AML-193 (cell line): ENCODE measurements at places on chromosomes 4 and X.

GRCh38 chrX:24357106-24357505 lies 3.3 kb upstream of the SUPT20HL1 start:
- no peak for DNase-seq

- no peak for DNase-seq
Observed at GRCh38 chr4:27040356-27040755, 179.7 kb downstream of the STIM2 start.

DNA sequence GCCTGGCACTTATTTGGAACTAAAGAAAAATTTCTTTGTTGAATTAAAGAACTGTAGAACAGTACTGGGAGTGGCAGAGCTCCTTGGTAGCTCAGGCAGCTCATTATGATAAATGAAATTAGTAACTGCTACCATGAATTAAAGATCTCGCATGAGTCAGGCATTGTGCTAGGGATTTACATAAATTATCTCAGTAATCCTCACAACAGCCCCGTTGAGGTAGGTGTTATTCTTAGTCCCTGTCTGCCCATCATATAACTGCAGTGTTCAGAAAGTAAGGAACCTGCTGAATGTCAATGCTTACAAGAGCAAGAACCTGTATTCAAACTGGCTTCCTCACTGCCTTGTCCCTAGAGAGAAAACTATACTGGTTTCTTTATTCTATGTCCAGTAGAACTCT lies 108.3 kb downstream of the NLGN4X start:
- DNase-seq: no peak

- no peak for DNase-seq
Observed at GRCh38 chr4:8874003-8874895, 2.6 kb upstream of the HMX1 start.

DNA sequence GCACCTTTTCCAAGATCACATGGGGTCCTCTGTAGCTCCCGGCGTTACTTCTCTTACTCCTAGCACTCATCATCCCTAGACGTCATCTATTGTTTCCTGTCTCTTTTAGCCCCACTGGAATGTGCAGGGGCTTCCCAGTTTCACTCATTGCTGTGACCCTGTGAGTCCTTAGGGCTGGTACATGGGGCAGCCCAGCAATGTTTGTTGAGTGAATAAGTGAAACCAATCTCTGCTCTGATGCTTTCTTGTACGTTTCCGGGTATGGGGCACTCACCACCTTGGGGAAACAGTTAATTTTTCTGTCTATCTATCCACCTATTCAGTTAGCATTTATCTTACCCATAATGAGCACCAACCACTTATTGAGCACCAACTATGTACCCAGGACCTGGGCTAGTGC lies 16.1 kb downstream of the MSX1 start:
- DNase-seq: no peak

DNA sequence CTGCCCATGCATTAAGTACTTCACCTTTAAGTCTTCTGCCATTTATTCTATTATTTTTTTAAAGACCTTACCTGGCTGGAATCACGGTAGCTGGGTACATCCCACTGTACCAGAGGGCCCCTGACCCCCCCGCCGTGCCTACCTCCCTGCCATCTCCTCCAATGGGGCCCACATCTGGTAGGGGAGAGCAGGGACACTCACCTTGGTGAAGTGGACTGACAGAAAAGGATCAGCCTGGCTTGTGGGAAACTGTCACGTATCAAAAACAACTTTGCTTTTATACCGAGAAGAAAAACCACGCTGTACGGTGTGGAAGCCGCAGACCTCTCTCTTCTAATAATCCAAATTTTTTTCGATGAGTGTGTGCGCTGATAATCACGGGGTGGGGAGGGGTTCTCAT lies at the start of gene FOXP3:
FOXP3 (minus strand) TSS at position 251 of the 400 bp plus-strand sequence. CDS start 6,205 bp downstream, outside the sequence.
- no peak for DNase-seq

DNA sequence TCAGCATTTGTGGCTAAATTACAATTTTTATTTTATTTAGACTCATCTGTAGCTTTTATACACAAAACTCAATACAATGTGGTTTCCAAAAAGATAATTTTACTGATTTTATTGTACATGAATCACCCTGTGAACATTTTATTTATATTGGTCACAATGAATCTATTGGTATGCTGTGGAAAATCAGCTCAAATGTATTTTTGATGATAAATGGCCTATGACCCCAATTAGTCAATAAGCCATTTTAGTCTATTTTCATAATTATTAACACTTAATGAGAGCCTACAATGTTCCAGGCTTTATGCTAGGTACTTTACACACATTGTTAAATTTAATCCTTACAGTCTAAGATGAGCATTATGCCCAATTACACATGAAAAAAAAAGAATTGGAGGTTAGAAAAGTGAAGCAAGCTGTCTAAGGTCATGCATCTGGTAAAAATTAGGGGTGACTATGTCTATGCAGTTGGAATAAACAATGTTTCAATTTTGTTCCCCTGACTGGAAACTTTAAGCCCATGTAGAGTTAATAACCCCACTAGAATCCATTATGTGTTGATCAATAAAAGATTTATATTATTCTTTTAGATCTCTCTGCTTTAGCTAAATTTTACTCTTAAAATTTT lies 344.7 kb downstream of the PABPC4L start:
- DNase-seq: no peak

GRCh38 chr4:23981328-23981727 lies 91.5 kb upstream of the PPARGC1A start:
- no peak for DNase-seq

DNA sequence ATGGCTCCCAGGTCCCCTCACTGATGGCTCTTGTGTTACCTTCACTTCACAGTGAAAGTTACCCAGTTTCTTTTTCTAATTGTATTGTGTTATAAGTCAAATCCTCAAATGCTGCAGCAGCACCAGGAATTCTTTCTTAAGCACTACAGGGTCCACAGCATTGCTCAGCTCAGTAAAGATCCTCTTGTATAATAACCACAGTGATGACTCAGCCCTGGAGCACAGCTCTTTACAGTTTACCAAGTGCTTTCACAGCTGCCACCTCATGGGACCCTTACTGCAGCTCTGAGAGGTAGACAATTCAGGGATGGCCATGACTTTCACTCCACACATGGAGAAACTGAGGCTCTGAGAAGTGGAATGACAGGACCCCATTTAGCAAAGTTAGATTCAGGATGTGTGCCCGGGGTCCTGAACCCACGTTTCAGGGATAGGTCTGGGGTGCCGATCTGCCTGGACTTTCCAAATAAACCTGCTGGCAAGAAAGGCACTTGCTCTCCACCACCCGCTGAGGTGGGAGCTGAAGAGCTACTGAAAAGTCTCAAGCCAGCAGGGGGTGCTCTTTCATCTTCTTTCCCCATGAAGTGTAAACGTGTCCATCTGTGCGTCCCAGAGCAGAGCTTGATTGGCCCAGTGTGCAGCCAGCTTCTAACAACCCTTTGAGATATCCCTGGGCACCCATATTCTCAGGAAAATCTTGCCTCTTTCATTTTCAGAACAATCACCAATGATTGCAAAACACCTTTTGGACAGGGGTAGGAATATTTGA lies 35.7 kb upstream of the GABRQ start:
- DNase-seq: no peak

- DNase-seq: no peak
Observed at GRCh38 chr4:48570646-48571220, 80.7 kb downstream of the ZAR1 start.

- no peak for DNase-seq
Observed at GRCh38 chrX:12702509-12703091, 88.6 kb upstream of the PRPS2 start.

DNA sequence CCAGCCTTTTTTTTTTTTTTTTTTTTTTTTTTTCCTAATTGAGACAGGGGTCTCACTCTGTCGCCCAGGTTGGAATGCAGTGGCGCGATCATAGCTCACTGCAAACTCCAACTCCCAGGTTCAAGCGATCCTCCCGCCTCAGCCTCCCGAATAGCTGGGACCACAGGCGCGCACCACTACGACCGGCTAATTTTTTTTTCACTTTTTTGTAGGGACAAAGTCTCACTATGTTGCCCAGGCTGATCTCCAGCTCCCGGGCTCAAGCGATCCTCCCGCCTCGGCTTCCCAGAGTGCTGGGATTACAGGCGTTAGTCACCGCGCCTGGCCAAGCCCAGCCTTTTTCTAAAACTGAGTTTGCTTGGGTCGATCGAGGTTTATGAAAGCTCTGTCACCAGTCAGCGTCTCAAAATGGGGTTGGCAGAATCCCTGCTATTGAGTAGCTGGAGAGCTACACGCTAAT lies 1.3 kb upstream of the OTUD5 start:
- no peak for DNase-seq

- DNase-seq: no peak
Observed at GRCh38 chrX:75276666-75277065, 2.8 kb downstream of the UPRT start.

DNA sequence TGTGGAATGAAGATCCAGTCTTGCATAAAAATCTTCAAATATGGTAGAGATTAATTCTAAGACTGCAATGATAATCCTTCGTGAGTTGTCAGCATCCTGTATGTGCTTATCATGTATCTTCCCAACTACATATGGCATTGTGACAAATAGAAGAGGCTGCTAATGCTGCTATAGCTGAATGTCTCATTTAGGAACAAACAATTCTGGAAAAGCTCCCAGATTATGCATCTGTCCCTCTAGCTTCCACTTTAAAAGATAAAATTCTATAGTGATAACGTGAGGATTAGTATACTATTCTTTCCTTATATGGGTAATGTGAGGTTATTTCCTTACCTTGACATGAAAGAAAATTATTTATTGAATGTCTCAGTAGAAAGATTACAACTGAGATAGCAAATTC lies 930.9 kb downstream of the DMD start:
- no peak for DNase-seq

DNA sequence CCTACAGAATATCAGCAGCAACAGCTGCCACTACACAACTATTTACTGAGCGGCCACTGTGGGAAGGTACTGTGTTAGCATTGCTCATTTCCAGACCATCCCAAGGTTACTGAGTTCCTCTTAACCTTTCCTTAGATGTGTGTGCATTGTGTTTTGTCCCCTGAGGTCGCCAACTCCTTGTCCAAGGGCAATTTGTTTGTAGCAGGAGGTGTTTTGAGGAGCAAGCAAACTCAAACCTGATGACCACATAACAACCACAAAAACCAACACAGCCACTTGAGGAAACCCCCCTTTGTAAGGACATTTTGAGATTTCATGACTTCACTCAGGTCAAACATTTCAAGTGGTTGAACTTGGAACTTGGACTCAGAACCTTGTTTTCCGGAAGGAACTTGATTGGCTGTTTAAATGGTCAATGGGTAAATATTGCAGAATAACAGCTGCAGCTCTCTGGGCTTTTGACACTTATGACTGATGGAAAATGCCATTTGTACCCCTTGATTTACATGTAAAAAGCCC lies 122.3 kb downstream of the MID1IP1 start:
- DNase-seq: no peak

DNA sequence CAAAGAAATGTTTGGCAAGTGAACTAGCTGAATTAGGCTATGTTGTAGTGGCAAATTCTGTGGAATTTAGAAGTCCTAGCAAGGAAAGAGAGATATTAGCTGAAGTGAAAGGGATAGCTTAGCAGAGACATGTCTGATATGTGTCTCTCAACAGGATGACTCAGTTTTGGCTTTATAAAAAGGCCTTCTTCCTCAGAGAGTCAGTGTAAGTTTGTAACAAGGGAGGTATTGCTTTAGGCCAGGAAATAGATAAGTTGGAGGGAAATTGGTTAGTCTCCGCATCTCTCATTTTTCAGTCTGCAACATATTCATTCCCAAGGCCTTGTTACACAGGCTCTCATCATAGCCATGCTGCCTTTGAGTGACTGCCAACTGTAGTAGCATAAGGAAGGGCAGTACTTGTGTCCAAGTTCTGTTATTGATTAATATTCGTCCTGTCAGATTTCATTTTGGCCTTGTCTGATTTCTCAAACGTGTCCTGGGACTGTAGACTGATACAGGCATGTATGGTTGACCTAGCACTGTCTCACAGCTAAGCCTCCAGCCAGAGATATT lies 4.0 kb downstream of the TMEM164 start:
- no peak for DNase-seq

- DNase-seq: no peak
Observed at GRCh38 chr4:174316954-174317353, 33.2 kb downstream of the CEP44 start.

GRCh38 chr4:156193800-156194199 lies 240.1 kb upstream of the CTSO start:
- no peak for DNase-seq

DNA sequence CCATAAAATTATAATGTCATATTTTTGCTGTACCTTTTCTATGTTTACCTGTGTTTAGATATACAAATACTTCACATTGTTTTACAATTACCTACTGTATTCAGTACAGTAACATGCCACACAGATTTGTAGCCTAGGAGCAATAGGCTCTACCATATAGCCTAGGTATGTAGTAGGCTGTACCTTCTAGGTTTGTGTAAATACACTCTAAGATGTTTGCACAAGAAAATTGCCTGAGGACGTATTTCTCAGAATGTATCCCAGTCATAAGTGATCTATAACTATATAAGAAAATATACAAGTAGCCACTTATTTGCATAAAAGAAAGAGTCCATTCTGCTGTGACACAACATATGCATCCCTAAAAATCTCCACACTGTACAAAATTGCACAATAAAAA lies 36.3 kb upstream of the SCML1 start:
- no peak for DNase-seq

- DNase-seq: no peak
Observed at GRCh38 chrX:17375367-17375636, 302 bp downstream of the NHS start.

DNA sequence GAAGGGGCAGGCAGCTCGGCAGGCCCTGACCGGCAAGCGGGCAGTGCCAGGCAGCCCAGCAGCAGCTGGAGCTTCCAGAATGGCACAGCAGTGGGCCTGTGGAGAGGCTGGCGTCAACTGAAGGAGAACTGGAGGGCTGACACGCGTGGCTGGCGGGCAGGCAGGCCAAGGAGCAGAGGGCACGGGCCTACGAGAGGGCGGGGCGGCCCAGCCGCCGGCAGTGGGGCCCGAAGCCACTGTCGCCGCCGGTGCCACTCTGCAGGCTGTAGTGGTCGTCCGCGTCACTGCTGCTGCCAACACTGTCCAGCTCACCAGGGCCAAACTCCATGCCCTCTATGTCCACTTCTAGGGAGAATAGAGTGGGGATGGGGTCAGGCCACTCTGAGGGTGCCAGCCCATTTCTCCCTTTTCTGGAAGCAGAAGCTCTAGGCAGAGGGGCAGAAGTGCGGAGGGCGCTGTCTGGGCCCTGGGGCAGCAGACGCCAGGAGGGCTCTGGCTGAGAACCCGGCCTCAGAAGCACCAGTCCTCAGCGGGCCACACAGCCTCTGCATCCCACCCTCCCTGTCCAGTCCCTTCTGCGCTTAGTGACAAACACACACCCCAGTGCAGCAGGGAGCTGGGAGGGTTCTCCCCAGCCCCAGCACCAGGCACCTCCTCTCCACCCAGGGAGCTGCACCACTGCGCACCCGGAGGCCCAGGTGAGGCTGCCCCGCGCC lies 8.6 kb upstream of the HAUS3 start:
- DNase-seq: no peak
